Activated CD8-positive, alpha-beta memory T cell treated with anti-CD3 and anti-CD28 coated beads for 48 hours (primary cell): ENCODE measurements at places on chromosomes 7 and 10.

GRCh38 chr10:27819781-27820531 lies 74.3 kb upstream of the MKX start:
- no peak for DNase-seq

GRCh38 chr10:6402349-6402709 lies 177.7 kb downstream of the PRKCQ start:
- DNase-seq: no peak

GRCh38 chr10:78699971-78700370 lies 368.8 kb upstream of the ZMIZ1 start:
- DNase-seq: no peak

GRCh38 chr7:2011266-2012043 lies 221.3 kb downstream of the MAD1L1 start:
- no peak for DNase-seq

DNA sequence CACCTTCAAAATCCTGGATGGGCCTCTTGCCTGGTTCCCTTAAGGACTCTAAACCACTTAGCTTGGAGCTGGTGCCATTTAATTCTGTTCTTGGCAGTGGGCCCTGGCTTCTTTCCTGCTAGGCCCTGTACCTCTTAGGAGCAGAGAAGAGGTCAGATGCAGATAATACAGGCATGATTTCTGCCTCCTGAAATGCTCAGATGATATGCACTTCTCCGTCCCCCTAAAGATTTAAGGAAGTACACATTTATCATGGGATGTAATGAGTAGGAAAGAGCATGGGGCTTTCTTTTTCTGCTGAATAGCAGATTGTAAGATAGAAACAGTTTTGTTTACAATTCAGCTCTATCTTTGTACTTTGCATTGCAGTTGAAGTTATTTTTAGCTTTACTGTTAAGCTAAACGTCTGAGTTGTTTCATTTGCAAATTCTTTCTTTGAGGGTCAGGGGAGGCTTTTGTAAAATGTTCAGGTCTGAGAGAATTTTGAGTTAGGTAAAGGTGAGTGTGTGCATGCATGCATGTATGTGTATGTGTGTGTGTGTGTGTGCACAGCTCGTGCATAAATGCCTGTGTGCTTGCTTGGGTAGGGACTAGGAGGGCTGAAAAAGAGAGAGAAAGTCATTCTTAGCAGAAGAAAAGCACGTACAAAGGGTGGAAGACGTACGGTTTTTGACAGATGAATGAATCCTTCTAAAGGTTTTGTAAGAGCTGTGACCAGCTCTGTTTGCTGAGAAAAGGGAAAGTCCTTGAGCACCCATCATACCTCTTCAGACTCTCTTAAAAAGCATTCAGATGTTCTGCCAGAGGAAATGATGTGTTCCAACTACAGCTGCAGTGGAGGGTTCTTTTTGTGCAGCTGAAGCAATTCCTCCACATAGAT lies 364.2 kb downstream of the AUTS2 start:
- DNase-seq: no peak

DNA sequence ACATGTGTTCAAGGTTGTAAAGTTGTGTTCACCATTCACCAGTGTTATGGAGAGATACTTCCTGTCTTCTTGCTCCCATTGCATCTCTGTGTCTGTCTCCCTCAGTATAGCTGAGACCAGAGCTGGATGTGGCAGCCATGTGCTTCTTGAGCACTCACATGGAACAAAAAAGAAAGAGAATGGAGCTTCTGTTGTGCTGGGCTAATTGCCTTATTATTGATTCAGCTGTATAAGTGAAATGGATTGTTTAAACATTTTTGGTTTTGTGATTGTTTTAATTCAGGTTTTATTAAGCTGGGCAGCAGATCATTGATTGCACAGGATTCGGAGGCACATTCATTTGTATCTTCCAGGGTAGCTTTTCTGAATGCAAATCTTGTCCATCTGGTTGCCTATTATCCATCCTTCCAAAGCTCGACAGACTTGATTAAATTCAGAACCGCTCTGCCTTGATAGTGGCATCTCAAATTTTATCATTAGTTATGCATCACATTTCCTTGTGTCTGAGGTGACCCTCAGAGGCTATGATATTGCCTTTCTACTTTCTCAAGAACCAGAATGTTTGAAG lies 119.9 kb downstream of the CCNY start:
- no peak for DNase-seq

DNA sequence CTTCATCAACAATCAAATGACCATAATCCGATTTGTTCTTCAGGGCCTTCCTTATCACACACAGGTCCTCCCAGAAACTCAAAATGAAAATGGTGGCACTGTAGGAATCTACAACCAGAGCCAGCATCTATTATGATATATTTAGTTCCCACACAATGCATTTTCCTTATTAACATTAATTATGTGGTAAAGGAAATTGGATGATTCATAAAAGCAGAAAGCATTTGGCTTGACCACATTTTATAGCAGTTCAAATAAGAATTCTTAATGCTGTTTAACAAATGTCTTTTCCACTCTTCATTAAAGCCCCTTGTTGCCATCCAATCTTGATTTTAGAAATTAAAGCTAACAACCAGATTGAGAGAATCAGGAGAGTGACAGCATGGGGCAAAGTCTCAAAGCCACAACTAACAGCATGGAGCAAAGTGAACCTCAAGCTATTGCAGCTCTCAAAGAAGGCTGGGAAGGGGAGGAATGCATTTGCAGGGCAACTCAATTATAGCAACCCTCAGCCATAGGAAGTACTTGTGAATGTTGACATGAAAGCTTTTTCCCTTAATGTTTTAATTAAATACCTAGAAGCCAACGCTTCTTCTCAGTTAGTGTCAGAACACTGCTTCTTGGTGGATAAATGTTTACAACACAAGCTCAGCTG lies 549.1 kb downstream of the NXPH1 start:
- no peak for DNase-seq

GRCh38 chr10:110492069-110492822 lies 5.5 kb upstream of the DUSP5 start:
- DNase-seq: no peak

GRCh38 chr10:113019096-113019495 lies 69.0 kb downstream of the TCF7L2 start:
- no peak for DNase-seq

DNA sequence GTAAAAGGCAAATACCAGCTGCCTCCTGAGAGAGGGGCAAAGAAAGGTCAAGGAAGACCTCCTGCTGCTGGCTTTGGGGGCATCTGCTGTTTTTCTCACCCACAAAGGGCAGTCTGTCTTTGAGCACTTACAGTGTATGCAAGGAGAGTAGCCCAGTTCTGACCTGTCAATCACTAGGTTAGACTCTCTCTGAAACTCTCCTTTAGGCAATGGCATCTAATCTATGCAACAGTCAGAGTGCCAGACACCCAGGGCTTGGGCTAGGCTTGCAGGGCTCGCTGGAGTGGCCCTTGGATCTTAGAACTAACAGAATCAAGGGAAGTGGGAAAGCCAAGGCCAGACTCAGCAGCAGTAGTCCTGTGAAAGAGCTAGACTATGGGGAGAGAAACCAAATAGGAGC lies 522.9 kb downstream of the NRG3 start:
- no peak for DNase-seq

DNA sequence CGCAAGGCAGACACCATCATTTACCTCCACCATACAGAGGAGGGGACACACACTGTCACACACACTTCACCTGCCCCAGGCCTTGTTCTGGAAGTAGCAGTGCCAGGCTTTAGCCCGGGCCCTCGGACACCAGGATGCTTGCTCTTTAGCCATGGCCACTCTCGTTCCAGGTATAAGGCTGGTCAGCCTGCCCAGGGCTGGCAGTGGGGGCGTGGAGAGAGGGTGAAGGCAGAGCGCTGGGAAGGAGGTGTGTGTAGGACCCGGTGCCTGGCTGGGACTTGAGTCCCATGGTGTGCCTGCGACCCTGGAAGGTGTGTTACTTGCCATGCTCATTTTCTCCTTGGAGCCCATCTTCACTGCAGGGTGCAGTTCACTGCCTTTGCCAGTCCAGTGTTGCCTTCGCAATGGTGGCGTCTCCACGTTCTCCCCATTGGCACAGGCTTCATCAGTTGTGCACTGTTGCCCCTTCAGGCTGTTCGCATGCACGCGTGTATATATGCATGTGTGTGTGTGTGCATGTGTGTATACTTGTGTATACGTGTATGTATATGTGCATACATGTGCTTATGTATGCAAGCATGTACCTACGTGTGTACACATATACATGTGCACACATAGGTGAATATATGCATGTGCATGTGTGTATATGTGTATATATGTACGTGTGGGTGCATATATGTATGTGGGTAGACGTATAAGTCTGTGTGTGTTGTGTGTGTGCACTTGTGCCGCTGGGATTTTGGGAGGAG lies 153.4 kb downstream of the CAMK1D start:
- DNase-seq: no peak

DNA sequence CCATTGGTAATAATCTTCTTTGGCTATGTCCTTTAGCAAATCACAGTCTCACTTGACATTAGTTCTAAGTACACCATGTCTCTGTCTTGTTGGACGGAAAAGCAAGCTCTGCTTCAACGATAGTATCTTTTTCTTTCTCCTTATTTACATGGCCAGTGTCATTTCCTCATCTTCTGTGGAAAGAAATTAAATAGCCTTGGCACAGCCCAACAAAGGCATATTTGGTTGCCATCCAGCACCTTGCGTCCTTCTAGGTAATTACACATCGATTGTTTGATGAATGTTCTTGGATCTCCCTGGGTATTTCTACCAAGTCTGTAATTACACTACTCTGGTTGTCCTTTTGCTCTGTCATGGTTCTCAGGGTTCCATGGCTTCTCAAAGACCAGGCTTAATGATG lies 183.1 kb downstream of the CHN2 start:
- no peak for DNase-seq

GRCh38 chr7:24966802-24967201 lies 13.2 kb downstream of the OSBPL3 start:
- DNase-seq: no peak

DNA sequence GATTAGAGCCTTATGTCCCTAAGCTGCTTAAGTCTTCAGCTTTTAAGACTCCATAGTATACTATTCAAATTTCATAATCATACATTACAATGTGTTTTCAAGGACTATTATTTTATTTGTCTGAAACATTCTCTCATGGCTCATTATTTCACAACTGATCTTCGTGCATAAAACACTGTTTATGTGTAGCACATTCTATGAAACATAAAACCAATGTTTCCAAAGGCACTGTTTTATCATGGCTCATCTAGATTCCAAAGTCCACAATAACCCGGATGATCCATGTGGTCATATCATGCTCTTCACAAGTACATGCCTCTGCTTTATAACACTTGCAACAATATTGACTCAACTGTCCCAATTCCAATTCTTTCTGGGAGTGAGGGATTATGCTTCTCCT lies 806.1 kb downstream of the TNS3 start:
- DNase-seq: no peak

- no peak for DNase-seq
These were observed 415.4 kb downstream of the PLXNA4 start for GRCh38 chr7:132160611-132161532.

DNA sequence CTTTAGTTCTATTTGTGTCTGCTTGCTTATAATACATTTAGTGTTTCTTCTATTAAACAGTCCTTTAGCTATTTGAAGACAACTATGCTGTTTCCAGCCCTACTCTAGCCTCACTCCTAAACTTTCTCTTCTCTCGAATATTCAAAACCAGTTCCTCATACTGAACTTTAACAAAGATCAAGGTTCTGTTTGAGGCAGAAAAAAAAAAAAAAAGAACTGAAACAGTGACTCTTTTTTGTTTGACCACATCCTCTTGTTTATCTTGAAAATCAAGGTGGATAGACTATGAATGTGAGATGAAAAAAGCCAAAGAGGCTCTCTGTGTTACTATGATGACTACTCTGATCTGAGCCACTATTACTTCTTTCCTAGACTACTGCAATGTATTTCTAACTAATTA lies 154.3 kb downstream of the ZNF365 start:
- no peak for DNase-seq

DNA sequence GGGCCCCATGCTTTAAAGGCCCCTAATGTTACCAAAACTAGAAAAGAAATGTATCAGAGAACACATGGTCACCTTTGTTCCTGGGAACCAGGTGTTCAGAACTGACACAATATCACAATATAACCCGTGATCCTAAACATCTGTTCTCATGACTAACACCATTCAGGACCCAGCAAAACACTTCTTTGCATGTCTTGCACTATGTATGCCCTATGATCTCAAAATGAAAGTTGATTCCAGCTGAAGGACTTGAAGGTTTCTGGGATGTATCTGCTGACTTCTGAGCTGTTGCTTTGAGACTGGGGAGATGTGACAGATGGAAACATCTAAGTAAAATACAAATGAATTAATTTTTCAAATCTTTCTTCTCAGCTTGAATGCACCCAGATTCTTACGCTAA lies 37.5 kb upstream of the PIK3CG start:
- no peak for DNase-seq

- no peak for DNase-seq
These were observed 524 bp upstream of the FUOM start for GRCh38 chr10:133358162-133358924.

- no peak for DNase-seq
These were observed 47.2 kb upstream of the MKI67 start for GRCh38 chr10:128173386-128173785.

DNA sequence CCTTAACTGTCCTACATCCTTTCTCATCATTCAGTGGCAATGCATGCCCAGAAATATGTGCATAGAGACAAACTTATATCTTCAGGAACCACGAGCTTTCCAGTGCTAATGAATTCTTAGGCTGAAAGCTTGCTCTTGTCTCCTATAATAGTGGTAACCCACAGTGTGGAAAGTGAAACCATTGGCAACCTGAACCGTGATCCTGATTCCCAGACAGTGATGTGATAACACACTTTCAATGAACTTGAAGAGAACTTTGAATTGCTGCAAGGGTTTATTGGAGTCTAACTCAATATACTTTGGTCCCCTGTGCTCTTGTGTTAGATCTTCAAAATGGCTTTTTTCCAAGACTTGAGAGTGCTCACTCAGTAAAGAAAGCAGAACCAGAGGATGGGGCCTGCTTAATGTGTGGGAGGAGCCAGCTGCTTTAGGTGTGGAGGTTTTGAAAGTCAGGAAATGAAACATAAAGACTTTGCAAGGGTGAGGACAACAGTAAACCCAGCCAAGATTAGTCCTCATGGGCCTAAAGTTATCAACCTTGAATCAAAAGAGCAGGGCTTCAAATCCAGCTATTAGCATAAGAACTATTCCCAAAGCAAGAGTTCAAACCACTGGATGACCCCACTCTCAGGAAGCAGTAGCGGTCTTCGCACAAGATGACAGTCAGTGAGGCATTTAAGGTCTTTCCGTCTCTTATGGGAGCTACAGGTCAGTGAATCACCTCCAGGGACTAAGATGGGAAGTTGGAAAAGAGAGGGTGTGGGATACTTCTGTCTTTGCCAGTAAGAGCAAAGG lies 332.4 kb upstream of the NRP1 start:
- no peak for DNase-seq
